T-helper 1 cell (primary cell): ENCODE measurements at places on chromosomes 6 and 20.

- no peak for DNase-seq
Observed at GRCh38 chr6:29749668-29750067, 26.4 kb downstream of the HLA-F start.

GRCh38 chr6:148500402-148500801, 157.8 kb downstream of the SASH1 start:
- no peak for DNase-seq

DNA sequence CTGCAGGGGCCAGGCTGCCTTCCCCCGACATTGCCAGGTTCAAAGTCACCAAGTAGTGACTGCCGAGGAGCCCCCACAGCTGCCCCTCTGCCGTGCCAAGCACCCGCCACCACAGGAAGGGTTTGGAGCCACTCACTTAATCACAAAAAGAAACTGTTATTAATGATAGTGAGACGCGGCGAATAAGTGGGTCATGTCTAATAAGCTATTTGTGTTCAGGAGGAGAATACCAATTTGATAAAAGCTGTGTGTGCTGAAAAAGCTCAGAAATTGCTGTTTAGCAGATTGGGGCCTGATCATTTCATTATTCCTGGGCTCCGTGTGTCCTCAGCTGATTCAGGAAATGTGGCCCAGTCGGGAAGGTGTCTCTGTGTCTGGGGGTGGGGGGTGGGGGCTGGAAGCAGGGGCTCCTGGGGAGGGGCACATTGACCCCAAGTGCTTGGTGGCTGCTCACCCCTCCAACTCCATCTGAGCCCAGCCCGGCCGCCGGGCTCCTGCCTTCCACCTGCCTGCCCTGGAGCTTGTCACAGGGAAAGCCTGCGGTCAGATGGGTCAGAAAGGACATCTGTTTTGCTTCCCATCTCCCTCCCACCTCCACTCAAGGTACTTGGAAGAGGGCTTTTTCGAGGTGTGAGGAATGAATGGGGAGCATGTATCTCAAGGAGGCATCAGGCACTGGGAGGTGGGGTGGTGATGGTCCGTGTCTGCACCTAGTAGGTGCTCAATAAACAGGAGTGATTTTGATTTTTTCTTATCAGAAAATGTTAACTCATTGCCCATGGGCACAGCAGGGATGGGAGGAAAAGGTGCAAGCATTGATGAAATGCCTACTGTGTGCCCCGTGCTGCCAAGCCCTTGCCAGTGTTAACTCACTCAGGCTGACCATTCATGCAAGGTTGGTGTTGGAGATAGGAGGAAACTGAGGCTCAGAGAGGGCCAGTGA, 3.0 kb downstream of the VSTM2L start:
- DNase-seq: no peak

DNA sequence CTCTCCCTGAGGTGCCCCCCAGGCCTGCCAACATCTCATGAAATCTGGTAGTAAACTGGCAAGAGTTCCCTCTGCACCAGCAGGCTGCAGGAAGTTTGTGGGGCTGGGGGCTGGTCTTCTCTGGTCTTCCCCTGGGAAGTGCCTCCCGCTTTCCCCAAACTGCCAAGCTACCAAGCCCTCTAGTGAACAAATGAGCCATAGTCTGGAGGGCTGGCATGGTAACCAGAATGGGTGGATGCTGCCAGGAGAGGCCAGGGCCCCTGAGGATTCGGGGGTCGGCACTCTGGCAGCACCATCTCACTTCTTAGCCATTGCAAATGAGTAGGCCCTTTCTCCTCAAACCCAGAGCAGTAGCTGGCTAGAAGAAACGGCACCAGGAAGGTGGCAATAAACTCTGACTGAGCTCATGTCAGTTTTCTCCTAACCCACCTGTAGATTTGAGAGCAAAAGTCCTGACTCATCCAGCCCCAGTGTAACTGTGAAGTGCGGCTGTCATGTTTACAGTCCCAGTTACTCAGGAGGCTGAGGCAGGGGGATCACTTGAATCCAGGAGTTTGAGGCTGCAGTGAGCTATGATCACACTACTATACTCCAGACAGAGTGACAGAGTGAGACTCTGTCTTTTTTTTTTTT, 35.9 kb downstream of the ZC3H12D start:
- no peak for DNase-seq

DNA sequence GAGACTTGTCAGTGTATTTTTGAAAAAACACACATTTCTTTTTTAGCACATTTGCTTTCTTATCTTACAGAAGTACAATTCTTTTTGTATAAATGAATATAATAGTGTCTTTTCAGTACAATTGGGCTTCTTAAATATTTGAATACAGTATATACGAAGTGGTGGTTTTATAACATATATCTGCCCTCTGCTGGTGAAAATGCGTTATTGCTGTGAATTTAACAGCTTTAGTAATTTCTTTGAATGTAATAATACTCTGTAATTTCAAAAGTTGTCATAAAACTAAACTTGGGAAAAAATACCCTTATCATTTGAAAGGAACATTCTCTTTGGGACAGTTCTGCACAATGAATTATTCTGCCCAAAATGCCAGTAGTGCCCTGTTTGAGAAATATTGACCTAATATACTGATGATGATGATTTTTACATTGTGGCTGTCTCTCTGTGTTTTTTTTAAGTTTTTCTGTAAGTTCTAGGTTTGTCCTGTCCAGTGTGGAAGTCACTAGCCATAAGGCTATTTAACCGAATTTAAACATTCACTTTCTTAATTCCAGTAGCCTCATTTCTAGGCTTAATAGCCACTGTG, 19.0 kb downstream of the SMAP1 start:
- no peak for DNase-seq

- no peak for DNase-seq
Observed at GRCh38 chr6:63529498-63529897, 42.8 kb upstream of the LOC128125822 start.

DNA sequence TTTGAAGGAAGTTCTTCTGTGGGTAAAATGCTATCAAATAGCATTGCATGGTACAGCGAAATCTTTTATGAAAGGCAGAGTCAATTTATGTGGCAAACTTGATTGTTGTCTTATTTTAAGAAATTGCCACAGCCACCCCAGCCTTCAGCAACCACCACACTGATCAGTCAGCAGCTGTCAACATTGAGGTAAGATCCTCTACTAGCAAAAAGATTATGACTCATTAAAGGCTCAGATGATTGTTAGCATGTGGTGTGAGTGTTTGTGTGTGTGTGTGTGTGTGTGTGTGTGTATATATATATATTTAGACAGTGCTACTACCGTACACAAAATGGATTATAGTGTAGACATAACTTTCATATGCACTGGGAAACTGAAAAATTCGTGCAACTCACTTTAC, 27.8 kb downstream of the LRRN4 start:
- DNase-seq: peak; percentile 17

GRCh38 chr6:155411154-155412052, 44.2 kb downstream of the NOX3 start:
- no peak for DNase-seq

DNA sequence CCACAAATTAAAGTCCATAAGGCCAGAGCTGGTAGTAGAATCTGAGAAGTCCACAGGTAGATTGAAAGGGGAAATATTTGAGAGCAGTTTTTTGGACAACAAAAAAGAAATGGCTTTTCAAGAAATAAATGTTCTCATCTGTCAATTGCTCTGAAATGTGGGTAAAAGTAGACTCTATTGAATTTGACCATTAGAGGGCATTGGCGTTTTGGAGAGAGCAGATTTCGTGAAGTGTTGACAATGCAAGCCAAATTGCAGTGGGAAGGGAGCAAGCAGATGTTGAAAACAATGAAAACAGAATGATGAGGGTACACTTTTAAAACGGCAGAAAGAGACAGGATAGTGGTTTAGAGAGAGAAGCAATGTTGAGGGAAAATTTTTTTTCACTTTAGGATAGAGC, 149.1 kb upstream of the FAM83B start:
- no peak for DNase-seq

DNA sequence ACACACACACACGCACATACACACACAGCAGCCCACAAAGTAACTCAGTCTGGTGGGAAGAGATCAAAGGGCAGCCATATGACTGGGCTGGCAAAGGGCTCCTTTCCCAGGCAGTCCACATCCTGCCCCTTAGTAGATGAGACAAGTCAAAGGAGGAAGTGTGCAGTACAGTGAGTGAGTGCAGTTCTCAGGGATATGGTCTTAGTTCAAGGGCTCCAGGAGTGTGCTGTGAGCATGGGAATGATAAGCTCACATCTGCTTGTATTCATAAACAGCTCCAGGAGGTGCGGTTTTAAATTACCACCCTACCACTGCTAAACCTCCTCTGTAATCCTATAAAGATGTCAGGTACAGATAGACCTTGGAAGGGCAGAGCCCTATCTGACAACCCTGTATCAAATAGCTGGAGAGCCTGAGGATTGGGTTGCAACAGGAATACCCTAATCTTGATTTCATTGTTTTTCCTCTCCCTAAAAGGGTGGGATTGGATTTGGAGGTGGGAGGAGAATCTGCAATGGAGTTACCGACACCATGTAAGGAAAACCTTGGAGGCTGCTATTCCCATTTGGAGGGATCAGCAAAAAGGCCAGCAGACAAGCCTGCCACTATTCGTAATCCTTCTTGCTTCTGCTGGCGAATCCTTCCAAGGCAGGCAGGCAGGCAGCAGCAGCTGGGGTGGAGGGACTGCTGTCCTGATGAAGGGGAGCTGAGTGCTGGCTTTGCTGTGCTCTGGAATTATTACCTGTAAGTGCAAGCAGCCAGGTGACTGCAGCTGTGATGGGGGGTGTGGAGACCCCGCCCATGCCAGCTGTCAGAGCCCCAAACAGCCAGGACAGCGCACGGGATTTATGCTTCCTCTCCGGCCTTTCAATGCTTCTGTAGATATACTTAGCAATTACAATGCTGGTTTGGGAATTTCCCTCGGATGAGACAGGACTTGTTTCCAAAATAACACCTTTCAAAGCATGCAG, 342.7 kb downstream of the PRL start:
- no peak for DNase-seq

DNA sequence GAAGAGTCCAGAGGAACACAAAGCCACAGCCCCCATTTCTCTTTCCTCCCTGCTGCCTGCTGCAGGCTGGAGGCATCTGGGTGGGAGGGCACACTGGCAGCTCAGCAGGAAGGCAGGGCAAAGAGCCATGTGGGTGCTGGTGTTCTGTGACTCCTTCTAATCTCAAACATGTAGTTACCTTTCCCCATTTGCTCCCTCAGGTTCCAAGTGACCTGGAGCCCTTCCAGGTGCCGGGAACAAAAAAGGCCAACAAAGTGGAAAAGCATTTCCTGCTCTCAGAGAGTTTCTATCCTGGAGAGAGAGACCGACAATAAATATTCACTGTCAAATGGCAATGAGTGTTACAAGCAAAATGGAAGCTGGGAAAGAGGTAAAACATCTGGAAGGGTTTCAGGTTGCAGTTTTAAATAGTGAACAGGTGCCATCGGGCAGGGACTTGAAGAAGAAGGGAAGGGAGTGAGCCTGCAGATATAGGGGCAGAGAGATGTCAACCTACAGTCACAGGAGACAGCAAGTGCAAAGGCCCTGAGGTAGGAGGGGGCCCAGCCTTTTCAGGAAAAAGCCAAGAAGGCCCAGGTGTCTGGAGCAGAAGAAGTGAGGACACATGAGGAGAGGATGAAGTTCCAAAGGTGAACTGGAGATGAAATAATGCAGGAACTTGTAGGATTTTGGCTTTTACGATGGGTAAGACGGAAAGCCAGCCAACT, 43.6 kb upstream of the IYD start:
- DNase-seq: no peak

- DNase-seq: no peak
Observed at GRCh38 chr20:20710443-20711315, 1.8 kb downstream of the RALGAPA2 start.

GRCh38 chr6:87914637-87915395, 132.8 kb upstream of the SPACA1 start:
- DNase-seq: no peak

DNA sequence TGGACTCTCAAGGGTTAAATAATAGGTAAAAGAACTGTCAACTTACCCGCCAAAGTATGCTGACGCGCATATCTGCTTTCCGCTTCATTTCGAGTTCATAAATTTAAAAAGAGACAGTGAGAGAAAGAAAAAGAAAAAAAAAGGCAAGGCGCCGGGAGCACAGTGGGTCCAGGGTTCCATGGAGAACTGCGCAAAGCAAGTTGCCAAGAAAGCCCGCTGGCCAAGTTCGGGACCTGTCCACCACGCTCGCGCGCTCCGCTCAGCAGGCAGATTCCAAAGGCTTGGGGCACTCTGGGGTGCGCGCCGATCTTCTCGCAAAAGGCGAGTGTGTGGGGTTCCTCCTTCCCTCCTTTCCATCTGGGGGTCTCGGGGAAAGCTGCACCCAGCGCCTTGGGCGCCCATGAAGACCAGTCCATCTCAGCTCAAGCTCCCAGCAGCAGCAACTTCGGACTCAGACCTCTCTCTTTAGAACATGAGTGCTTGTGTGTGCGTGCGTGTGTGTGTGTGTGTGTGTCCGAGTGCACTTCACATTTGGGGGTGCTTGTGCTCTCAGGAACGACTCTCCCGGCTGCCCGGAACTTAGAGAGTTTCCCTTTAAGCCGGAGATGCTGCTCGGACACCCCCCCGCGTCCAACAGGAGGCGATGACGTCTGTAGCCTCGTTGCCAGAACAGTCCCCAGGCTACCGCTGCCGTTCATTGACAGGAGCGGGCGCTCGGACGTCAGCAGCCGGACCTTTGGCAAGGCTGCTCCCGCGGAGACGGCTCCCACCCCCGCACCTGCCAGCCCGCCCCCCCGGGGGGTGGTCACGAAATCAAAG, 180.0 kb downstream of the TBXT start:
- no peak for DNase-seq

DNA sequence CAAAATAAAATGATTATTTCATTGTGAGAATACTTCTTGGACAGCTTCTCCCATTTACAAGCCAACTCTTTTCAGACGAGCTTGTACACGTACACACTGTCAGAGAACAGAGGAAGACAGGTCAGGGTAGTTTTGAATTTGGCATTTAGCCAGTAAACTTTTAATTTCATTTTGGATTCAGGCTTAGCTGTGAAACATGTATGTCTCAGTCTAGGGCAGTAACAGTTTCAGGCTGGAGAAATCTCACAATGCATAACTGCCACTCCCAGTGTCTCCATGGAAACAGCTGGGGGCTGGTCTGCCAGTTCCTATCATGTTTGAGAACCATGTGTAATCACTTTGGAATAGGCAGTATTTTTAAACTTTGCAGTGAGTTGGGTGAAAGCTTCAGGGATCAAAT, 22.0 kb upstream of the QKI start:
- no peak for DNase-seq

DNA sequence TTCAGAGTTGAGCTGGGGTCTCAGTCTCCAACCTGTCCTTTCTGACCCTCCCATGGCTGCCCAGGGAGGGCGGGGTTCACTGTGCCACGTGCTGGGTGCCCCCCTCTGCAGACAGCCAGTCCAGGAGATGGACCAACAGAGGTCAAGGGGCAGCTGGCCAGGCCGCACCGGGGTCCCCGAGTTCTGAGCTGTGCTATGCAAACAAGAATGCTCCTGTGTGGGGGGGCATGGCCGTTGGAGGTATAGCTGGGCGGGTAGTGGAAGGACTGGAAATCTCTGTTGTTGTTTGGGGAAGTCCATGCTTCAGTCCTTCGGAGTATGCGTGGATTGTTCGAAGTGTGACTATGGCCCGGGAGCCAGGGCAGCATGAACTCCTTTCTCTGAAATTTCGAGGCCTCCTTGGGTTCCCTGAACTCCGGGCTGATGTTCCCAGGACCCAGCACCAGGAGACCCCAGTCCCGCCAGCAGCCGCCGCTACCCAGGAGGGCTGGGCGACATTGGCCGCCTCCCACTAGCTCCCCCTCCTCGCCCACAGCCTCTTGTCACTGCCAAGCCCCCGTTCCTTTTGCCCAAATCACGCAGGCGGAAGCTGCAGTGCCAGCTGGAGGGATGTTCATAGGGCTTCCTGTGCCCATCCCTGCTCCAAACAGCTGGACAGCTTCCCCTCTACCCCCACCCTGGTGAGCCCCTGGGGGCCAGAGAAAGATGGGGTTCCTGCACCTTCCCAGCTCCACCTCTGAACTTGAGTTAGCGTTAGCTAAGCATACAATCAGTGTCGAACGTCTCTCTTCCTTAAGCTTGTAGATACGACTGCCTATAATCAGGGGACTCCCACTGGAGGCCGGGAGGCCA, 126.6 kb downstream of the TAF4 start:
- DNase-seq: no peak
